ENCODE measurements at places on chromosomes 3 and 15.

- DNase-seq = no peak
Measured at GRCh38 chr3:123884203-123884831, at the start of gene MYLK. TSS of gene MYLK (minus strand) at chr3:123884332. CDS start at chr3:123793841, 90,491 bp downstream.

GRCh38 chr3:27342267-27342666, 26.9 kb downstream of the NEK10 start:
- DNase-seq = no peak

GRCh38 chr3:190038050-190038933, 82.4 kb downstream of the P3H2 start:
- DNase-seq = no peak

- no peak for DNase-seq
Measured at GRCh38 chr3:38588995-38589937, 60.2 kb downstream of the SCN5A start.

- DNase-seq = no peak
Measured at GRCh38 chr3:79268422-79268821, 499.4 kb downstream of the ROBO1 start.

DNA sequence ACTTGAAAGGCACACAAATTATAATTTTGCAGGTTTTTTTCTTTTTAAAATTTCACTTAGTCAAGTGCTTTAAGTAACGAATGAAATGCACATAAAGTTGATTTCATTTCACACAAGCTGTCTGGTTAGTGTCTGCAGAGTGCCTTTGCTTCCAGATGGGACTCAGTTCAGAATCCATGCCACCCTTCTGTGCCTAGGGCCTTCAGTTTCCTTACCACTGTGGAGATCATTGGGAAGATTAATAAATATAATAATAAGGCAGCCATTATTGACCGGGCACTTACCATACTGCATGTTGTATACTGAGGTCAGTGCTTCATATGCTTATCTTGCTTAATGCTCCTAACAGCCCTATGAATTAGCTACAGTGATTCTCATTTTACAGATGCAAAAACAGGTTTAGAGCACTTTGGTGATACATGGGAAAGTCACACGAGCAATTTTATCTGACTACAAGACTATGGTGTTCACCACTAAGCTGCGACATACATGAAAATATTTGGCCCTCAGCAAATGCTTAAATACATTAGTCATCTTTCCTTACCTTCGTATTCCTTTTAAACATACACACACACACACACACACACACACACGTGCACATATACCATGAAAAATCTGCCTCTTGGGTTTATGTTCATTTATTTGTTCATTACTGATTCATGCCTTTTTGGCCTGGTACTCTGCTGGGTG, 3.1 kb downstream of the NMNAT3 start:
- DNase-seq = no peak

- DNase-seq = no peak
Measured at GRCh38 chr15:42144841-42145375, 11.5 kb downstream of the PLA2G4F start.

- DNase-seq = no peak
Measured at GRCh38 chr3:150252462-150252861, 155.6 kb upstream of the TSC22D2 start.

DNA sequence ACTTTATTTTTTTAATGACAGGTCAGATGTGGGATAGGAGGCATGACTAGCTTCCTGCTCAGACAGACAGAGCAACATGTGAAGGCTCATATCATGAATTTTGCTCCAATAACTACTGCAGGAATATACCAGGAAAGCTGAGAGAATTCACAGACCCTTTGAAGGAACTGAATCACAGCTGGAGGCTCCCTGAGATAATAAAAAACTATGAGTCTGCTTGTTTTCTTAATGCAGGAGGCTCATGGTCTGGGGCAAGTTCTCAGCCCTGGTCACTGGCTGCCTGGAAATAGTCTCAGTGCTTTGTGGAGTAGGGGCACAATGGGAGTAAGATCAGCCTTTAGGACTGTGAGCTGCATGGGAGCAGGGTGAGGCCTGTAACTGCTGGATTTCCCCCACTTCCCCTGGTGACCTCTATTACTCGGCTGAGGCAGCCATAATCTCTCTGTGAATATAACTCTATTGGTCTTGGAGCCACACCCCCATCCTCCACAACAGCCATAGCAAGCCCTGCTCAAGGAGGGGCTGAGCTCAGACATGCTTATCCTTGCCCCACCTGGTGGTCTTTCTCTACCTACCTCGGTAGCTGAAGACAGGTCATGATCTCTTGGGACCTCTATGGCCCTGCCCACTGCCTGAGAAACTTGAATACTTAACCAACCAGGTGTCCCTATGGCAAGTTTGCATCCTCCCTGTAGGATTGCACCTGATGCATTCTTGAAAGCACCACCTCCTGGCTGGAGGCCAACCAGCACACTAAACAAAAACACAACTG, 281.6 kb upstream of the TMCO5A start:
- no peak for DNase-seq

All from activated CD8-positive, alpha-beta memory T cell treated with anti-CD3 and anti-CD28 coated beads, Interleukin-2, amount 50 U/mL, for 4 hours (primary cell).